Fibroblast of skin of left biceps (primary cell): ENCODE measurements at places on chromosomes 16 and 17.

GRCh38 chr17:78922816-78923498, 2.2 kb downstream of the TIMP2 start:
- DNase-seq: no peak

DNA sequence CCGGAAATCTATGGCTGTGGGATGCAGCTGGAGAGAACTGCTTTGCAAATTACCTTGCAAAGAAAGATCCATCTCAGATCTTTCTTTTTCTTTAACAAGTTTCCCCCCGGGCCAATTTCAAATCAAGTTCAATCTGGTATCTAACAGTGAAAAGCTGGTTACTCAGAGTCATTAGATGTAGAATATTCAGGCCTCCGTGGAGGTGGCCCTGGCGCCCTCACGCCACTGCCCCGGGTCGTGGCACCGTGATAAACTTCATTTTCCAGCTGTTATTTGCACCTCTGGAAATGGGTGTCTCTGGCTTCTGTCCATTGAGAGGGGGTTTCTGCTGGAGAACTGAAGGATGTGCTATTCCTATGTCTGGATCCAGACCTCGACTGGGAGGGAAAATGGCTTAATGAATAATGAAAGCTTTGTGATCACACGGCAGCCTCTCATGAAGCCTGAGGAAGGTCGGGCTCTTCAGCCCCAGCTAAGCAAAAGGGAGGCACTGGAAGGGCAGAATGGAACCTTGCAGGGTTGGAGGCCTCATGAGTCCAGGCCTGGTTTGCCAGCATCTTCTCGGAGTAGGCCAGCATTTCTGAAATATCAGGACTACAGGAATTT, 30.5 kb downstream of the CACNG4 start:
- DNase-seq: no peak

- no peak for DNase-seq
Measured at GRCh38 chr17:49294122-49294521, 63.5 kb upstream of the PHOSPHO1 start.

GRCh38 chr17:17672453-17673368, 8.5 kb upstream of the RAI1 start:
- DNase-seq: no peak

GRCh38 chr16:67444259-67445125, 13.6 kb downstream of the HSD11B2 start:
- DNase-seq: no peak

GRCh38 chr17:63956296-63956920, 16.3 kb downstream of the SCN4A start:
- DNase-seq: no peak

GRCh38 chr16:85079785-85080570, 32.3 kb downstream of the CIBAR2 start:
- DNase-seq: no peak

DNA sequence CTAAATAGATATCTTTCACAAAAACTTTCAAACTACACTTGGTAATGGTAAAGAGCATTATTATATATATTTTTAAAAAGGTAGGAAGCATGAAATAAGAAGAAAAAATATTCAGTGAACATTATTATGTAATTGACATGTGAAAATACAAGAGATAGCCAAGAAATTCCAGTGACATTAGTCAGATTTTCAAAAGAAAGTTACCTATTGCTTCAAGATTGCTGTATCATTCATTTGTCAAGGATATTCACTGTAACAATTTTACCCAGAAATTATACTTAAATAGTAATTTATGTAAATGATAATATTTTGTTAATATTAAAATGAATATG, 350.2 kb downstream of the KIF2B start:
- DNase-seq: no peak

DNA sequence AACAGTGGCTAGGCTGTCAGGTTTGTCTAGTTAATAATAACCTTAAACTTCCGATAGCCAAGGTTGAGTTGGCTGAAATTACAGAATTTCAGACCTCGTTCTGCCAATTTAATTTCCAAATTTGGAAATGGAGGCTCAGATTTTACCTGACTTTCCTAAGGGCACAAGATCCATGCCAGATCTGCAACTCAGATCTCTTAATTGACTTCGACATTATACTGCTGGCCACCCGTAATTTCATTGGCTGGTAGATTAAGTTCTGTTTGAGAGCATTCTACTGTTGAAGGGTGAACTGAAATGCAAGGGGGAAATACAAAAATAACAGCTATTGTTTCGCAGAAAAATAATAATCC, 210.8 kb downstream of the CNTNAP4 start:
- DNase-seq: no peak

GRCh38 chr16:11198828-11199227, 57.2 kb downstream of the SOCS1 start:
- DNase-seq: no peak

DNA sequence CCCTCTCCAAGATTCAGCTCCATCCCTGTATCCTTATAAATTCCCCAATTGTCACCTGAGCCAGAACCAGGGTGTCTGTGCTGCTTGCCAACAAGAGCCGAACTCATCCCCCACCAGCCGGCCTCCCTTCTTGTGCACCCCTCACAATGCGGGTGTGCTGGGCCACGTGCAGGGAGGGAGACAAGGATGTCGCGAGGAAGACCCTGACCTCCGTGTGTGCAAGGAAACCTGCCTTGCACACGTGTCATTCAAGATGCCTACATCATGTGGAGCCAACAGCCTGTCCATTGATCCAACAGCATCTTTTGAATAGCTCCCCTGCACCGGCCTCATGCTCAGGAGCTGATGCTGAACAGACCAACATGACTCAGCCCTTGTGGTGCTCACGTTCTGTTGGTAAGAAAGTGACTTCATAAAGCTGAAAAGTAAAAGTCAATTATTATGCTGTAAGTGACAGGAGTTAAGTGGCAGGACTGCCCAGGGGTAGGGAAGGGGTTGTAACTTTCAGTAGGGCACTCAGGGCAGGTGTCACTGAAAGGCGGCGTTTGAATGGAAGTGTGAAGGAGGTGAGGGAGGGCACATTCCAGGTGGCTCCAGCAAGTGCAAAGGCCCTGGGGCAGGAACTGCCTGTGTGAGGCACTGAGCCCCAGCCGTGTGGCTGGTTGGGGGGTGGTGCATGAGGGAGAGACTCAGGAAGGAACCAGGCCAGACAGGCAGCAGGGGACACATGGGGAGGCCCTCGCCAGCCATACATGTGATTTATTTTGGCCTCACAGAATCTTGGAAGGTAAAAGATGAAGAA, 302.2 kb downstream of the FOXL1 start:
- DNase-seq: no peak

GRCh38 chr17:32174889-32175288, 32.6 kb downstream of the RHOT1 start:
- no peak for DNase-seq

GRCh38 chr17:5378566-5379207, 40.8 kb downstream of the NUP88 start:
- DNase-seq: no peak

GRCh38 chr16:51392521-51393187, 241.6 kb upstream of the SALL1 start:
- DNase-seq: peak; percentile 53

DNA sequence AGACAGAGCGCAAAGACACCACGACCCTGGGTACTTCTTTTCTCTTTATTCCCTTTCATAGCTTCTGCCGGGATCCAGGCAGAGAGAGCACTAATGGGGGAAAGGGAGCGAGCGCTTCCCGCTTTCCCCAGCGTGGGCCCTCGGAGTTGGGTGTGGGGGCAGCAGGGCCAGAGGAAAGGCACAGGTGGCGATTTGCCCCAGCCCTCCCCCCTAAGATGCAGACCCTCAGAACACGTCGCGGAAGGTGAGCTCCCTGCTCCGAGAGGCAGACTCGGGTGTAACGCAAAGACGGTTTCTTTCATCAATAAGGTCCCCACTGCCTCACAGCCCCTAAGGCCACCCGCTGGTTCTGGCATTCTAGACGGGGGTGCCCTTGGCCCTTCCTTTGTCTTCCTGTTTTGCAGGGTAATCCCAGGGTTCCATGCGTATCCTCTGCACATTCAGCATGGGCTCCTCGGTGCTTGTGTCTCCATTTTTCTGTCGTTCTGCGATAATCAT, 570 bp upstream of the NME3 start:
- no peak for DNase-seq

- no peak for DNase-seq
Measured at GRCh38 chr16:55756963-55757362, 75.9 kb downstream of the CES1 start.

- DNase-seq: no peak
Measured at GRCh38 chr17:6914711-6915110, 81.1 kb upstream of the ALOX12 start.

GRCh38 chr17:35022536-35023063, 40.9 kb downstream of the RFFL start:
- no peak for DNase-seq

- no peak for DNase-seq
Measured at GRCh38 chr17:63989622-63990345, 8.4 kb upstream of the PRR29 start.
